ENCODE measurements at places on chromosomes 7 and 10.

- DNase-seq = peak; percentile 12
Observed at GRCh38 chr10:80260295-80261243, 28.9 kb downstream of the MAT1A start.

- DNase-seq = peak; percentile 84
Observed at GRCh38 chr7:30134611-30135300, at the start of gene MTURN. MTURN (plus strand) TSS chr7:30134986; CDS start chr7:30135137, 151 bp downstream.

DNA sequence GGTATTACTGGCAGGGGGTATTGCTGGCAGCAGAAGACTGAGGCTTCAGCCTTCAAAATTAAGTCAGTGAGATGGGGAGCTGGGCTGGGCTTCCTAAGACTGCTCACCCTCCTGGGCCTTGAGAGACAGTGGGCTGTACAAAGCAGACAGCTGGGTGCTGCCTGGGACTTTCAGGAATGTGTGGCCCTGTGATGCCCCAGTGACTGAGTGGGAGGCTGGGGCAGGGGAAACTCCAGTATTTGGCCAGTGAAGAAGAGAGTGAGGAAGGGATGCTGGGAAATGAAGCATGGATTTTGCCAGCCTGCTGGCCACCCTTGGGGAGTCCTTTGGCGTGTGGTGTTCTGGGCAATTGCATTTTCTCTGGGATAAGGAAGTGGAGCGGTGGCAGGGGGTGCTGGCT is 442 bp downstream of the ANKRD2 start:
- no peak for DNase-seq

- no peak for DNase-seq
Observed at GRCh38 chr7:129702316-129702715, 90.8 kb downstream of the NRF1 start.

GRCh38 chr10:12431151-12432101 is 82.1 kb downstream of the CAMK1D start:
- DNase-seq = no peak

All from activated CD4-positive, alpha-beta T cell treated with anti-CD3 and anti-CD28 coated beads, Interleukin-2, amount 50 U/mL, for 4 hours (primary cell).